Activated naive CD8-positive, alpha-beta T cell treated with anti-CD3 and anti-CD28 coated beads, Interleukin-2, amount 10 ng/mL, durations not matched to agents 7 days and 5 days (primary cell): ENCODE measurements at places on chromosomes 7 and 10.

- no peak for DNase-seq
Measured at GRCh38 chr7:116541951-116542350, 17.1 kb downstream of the CAV1 start.

DNA sequence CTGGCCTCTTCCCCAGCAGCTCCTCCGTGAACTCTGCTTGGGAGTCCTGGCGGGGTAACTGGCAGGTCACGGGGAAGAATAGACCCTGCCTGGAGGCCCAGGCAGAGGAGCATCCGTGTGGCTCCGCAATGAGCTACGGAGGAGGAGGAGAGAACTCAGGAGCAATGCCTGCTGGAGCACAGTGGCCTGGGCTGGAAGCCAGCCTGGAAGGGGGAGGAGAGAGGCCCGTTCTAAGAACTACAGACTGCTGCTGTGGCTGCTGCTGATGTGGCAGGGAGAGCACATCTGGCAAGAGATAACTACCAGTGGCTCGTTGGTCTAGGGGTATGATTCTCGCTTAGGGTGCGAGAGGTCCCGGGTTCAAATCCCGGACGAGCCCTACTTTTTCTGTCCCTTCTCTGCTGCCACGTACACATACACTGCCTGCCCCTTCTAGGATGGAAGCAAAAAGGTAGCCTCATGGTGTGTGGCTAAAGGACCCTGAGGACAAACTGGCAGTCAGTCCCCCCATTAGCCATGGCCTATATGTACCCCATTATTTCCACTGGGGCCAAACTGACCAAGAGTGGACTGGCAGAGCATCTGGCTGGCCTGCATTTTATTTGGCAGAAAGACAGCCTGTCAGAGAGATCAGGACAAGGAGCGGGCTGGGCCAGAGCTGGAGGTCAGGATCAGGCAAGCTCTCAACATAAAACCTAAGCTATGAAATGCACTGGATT, 7.7 kb upstream of the OPN1SW start:
- DNase-seq, result no peak

DNA sequence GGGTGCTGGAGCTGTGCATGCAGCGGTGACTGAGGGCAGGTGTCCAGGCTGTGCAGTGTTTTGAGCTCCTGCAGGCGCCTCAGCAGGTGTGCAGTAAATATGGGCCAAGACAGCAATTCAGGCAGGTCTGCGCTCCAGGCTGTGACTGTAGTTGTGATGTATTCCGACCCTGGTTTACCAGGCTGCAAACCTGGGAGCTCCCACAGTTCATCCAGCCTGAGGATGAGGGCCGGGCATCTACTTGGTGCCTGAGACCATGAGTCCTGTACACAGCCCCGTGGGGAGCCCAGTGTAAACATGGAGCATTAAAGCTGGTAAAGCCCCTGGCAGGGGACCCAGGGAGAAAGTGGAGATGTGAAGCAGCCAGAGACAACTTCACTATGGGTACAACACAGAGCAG, 82.8 kb downstream of the VOPP1 start:
- no peak for DNase-seq

DNA sequence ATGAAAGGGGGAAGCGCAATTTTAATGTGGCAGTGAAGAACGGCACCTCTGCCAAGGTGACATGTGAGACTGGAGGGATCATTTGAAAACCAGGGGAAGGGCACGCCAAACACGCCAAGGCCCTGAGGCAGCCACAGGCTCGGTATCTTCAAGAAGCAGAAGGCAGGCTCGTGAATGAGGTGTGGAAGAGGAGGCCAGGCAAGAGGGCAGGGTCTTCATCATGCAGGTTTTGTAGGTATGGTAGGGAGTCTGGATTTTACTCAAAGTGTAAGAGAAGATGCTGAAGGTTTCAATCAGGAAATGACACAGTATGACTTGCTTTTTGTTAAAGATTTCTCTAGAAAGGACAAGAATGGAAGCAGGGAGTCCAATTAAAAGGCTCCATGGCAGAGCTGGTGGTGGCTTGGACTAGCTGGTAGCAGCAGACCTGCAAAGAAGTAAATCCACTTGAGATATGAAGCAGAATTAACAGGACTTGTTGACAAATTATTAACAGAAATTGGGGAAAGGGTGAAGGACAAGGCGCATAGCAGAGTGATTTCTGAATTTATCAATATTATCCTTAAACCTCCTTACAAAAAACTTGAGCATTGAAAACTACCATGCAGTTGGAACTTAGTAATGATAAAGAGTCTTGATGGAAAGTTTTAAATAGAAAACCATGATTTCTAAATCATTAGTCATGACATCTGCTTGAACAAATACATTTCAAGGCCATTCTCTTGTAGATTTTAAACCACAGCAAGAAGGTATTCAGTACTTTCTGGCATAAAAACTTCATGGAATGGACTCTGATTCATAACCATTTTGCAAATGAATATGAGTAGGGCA, 70.4 kb downstream of the COA1 start:
- DNase-seq, result no peak

DNA sequence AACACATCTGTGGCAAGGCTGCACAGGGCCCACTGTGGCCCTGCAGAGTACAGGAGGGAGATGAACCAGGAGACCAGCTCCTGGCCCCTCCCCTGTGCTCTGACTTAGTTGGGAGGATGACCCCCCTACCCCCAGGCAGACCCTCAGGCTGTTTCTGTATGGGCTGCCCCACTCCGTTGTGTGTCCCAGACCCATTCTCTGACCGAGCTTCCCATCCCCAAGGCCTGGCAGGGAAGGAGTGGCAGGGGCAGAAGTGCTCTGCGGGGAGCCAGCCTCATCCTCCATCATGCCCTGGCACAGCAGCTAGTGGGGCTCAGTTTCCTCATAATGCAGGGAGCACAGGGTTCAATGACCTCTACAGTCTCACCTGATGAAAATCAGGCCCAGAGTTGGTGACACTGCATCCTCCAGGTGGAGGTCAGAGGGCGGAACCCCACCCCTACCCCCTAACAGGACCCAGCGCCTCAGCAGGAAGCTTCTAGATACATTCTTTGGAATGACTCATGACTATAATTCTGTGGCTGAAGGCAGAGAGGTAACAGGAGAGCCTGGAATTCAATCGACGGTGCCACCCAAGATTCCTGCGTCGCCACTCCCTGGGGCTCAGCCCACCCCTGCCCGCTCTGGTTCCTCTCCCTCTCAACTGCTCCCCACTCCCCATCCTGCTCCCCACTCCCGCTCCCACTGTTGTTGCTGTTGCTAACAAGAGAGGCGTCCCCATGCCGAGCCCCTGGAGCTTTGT, 18.2 kb downstream of the PODXL start:
- no peak for DNase-seq
